ENCODE measurements at places on chromosomes 1 and 21. TPM values are rescaled to one million over a fixed set of nuclear protein-coding genes. Genes with fewer than 3 reads are reported as not detected.

- no peak for DNase-seq
Measured at GRCh38 chr21:20306836-20307235, 691.4 kb upstream of the NCAM2 start.

TNNT2 gene
- polyA plus RNA-seq = 59.5 TPM

- DNase-seq = no peak
Measured at GRCh38 chr1:72946903-72947499, 664.7 kb upstream of the NEGR1 start.

- DNase-seq = no peak
Measured at GRCh38 chr1:160251687-160252526, 10.4 kb downstream of the DCAF8 start.

GRCh38 chr1:171637928-171638576, 14.4 kb downstream of the MYOC start:
- no peak for DNase-seq

DNA sequence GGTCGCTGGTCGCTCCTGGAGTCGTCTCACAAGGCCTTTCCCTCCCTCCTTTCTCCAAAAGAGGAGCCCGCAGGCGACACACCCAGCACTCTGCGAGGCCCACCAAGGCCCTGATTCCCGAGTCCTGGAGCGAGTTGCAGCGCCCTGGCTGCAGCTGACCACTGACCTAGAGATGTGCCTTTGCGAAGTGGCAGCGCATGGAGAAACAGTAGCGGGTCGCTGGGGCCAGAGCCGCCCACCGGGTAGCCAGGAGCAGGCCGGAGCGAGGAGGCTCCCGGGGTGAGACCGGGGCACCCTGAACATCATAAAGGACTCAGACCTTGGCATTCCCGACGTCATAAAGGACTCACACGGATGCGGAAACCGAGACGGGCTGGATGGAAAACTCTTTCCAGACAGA, 10.3 kb upstream of the NBPF11 start:
- no peak for DNase-seq

BEND5 gene
- polyA plus RNA-seq = 25.5 TPM

CNKSR1 gene
- polyA plus RNA-seq = 10.7 TPM

GRCh38 chr1:225763716-225764548, 13.7 kb upstream of the SRP9 start:
- DNase-seq = no peak

- DNase-seq = no peak
Measured at GRCh38 chr21:35051287-35051818, 2.3 kb upstream of the RUNX1 start.

LRRN2 gene
- 14.2 TPM for polyA plus RNA-seq

DNA sequence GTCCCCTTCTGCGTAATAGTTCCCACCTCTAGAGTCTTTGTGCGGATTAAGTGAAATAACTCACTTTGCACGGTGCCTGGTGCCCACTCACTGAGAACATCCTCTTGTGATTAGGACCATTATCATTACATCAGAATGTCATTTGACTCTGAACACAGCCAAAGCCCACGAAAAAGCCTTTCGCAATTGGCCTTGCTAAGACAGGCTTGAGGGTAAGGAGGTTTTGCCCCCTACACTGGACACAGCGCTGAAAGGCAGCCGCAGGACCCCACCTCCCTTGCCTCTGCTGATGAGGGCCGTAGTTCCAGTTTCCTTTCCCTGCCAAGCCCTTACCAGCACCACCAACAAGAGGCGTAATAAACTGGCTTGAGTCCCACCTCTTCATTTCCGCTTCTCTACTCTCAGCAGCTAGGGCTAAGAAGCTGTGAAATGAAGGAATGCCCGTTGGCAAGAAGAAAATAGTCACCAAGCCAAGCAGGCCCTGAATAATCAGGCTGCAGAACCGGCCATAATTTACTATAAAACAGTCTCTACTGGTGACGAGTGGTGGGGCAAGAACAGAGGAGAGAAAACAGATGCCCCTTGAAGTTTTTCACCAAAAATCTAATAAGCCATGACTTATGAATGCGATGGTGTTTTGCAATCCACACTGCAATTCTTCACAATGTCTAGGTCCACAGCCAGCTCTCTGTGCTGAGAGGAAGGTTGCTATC, 53.1 kb downstream of the SH3GLB1 start:
- DNase-seq = no peak

- DNase-seq = no peak
Measured at GRCh38 chr1:28010969-28011368, 51.2 kb downstream of the XKR8 start.

DNA sequence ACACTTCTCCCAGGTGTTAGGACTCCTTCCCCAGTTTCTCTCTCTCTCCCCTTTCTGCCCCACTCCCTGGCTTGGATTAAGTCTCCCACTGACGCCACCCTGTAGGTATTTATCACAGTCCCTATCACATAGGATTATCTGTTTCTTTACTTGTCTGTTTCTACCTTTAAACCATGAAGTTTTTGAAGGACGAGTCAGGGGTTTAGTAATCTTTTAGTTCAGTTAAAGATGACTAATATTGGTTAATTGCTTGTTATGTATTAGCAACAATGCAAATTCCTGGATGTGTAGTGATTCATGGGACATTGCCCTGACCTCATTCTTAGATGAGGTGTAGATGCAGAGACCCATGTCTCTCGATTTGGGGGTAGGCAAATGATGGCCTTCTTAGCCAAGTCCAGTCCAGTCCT, 6.4 kb downstream of the LAMC1 start:
- no peak for DNase-seq

KRTAP11-1 gene
- not detected for polyA plus RNA-seq

PRKAA2 gene
- 18.9 TPM for polyA plus RNA-seq

GRCh38 chr1:15953294-15953771, 22.6 kb downstream of the ZBTB17 start:
- no peak for DNase-seq

DNA sequence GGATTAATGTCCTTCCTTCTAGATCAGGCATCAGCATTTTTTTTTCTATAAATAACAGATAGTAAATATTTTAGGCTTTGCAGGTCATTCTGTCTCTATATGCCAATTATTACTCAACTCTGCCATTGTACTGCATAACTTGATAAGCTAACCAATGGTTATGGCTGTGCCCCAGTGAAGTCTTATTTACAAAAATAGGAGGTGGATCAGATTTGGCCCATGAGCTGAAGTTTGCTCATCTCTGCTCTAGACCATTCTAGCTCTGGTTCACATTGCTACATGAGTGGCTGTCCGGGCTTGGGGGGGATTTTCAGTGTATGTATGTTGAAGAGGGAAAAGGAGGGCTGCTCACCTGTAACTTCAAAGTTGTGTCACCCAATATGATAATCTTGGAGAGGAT, 10.1 kb downstream of the RAB7B start:
- DNase-seq = no peak

- no peak for DNase-seq
Measured at GRCh38 chr1:158509471-158510156, 37.6 kb downstream of the OR10R2 start.

DNA sequence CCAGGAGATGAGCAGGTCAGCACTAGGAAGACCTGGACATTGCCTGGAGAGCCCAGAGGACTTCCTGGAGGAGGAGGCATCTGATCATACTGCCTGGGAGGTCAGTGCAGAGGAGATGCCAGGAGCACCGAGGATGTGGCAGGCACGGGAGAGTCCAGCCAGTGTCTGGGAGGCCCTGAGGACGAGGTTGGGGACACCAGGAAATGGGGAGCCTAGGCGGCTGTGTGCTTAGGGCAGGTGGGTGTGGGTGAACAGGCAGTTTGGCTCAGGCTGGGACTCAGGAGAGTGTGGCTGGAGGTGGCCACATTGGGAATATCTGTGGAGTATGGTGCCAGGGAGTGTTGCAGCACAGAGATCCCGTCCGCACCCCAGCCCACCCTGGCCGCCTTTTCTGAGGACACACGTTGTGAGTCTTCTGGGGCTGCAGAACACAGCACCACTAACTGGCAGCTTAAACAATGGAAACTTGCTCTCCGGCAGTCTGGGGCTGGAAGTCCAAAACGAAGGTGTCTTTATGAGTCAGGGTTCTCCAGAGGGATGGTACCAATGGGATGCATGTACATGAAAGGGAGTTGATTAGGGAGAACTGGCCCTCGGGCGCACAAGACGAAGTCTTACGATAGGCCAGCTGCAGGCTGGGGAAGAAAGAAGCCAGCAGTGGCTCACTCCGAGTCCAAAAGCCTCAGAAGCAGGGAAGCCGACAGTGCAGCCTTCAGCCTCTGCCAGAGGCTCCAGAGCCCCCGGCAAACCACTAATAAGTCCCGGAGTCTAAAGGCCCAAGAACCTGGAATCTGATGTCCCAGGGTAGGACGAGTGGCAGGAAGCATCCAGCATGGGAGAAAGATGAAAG, 58.0 kb downstream of the FAAP20 start:
- DNase-seq = no peak

- no peak for DNase-seq
Measured at GRCh38 chr1:213891989-213892902, 95.5 kb upstream of the PROX1 start.

LRRC38 gene
- polyA plus RNA-seq = not detected

IKBKE gene
- polyA plus RNA-seq = 5.6 TPM

CD34 gene
- 79.0 TPM for polyA plus RNA-seq

- no peak for DNase-seq
Measured at GRCh38 chr1:55571767-55572166, 356.6 kb upstream of the USP24 start.

KLHDC8A gene
- 1.2 TPM for polyA plus RNA-seq

- no peak for DNase-seq
Measured at GRCh38 chr1:31755197-31755611, 8.9 kb downstream of the ADGRB2 start.

DNA sequence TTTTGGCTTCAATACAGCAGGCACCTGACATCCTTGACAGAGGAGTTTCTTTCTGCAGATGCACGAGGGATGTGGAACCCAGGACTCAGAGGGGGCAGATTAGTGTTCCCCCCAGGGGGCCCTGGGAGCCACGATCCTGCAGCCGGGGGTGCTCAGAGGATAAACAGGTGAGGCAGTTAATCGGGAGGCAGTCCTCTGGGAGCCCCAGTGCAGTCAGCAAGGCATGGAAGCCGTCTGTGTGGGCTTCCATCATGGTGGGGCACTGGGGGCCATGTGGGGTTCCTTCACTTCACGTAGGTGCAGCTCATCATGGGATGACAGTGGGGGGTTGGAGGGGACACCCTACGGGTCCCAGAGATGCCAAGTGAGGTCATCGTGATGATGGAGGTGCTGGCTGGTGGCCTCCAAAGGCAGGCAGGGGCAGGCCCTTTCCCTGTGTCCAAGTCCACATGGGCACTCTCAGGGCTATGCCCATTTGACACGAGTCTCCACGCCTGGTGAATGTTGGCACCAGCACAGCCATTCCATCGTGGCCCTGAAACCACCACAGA, 59.3 kb upstream of the ABCG1 start:
- DNase-seq = no peak

DNA sequence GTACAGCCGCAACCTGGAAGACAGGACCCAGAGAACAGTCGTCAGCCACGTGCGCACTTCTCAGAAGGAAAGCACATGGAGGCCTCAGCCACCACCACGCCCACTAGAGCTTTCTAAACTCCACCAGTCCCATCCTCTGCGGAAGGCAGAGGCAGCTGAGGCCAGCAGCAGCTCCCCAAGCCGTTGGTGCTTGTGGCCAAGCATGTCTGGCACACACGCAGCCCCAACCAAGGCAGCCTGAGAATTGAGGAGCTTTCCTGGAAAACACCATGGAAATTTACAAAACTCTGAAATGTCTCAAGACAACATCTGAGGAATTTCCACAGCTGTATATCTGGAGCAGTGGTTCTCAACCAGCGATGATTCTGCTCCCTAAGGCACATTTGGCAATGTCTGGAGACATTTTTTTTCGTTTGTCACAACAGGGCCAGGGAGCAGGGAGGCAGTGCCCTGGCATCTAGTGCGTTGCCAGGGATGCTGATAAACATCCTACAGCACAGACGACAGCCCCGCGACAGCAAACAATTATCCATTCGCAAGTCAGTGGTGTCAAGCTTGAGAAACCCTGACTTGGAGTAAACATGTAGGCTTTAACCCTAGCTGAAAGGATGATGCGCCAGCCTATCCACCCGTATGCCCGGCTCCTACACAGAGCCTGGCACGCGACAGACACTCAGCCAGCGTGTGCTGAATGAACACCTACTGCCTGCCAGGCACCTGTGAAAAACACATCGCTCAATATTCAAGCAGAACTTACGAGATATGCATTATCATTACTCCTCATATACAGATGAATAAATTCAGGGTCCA, 24.7 kb downstream of the NPHP4 start:
- DNase-seq = no peak

PLA2G2A gene
- polyA plus RNA-seq = not detected

GRCh38 chr1:10765734-10766478, 30.5 kb downstream of the CASZ1 start:
- DNase-seq = no peak

GRCh38 chr1:72399807-72400206, 117.5 kb upstream of the NEGR1 start:
- no peak for DNase-seq

PODN gene
- 1.1 TPM for polyA plus RNA-seq

SYNC gene
- 2.0 TPM for polyA plus RNA-seq

HIVEP3 gene
- polyA plus RNA-seq = 4.6 TPM

GRCh38 chr1:45348020-45348419, 7.8 kb upstream of the MUTYH start:
- DNase-seq = no peak

OR2L13 gene
- polyA plus RNA-seq = not detected

KCNA3 gene
- polyA plus RNA-seq = 0.13 TPM

DNA sequence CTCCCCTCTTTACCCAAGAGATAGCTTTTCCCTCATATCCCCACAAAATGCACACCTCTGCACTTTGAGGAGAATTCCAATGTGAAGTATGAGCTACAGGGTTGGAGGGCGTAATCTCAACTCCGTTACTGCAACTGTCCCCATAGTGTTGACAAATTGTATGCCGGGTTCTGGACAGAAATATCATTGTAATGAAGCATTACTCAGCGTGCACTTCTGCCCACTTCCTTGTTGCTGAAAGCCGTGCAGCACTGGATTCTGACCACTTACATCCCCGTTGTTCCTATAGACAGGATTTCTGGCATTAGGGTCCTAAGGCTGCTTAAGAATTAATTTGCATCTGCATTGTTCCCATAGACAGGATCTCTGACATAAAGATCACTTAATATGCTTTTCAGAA, 205.6 kb downstream of the RHOU start:
- DNase-seq = no peak

DNA sequence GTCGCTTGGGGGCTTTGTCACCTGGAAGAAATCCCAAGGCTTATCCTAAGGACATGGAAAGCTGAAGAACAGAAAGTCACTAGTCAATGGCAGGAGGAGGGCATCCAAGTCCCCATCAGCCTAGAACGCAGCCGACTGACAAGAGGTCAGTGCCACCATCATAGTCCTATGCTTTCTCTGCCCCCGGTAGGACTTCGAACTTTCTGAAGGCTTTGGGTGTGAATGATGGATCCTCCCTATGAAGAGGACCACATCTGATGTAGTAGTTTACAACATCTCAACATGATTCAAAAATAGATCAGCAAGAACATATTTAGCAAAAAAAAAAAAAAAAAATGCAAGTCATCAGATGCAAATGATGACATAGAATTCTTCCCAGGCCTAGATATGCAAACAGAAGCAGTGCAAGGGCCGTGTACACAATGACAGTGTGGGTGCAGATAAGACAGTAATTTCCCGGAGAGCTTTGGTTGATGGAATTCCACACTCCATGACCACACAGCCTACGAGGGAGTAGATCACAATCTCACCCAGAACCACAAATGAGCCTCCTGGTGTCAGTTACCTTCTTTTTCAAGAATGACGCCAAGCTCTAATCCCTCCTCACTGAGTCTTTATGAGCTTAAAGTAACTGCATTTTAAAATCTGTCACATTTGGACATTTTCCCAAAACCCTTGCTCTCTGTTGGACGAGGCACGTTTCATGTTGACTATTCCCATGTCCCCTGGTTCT, 88.2 kb downstream of the PSMG1 start:
- DNase-seq = no peak

SHE gene
- 12.3 TPM for polyA plus RNA-seq

GRCh38 chr1:9058465-9058864, 11.0 kb downstream of the SLC2A5 start:
- no peak for DNase-seq
